ENCODE measurements at places on chromosomes 11 and 22. TPM values are rescaled to one million over a fixed set of nuclear protein-coding genes. Genes with fewer than 3 reads are reported as not detected.

DNA sequence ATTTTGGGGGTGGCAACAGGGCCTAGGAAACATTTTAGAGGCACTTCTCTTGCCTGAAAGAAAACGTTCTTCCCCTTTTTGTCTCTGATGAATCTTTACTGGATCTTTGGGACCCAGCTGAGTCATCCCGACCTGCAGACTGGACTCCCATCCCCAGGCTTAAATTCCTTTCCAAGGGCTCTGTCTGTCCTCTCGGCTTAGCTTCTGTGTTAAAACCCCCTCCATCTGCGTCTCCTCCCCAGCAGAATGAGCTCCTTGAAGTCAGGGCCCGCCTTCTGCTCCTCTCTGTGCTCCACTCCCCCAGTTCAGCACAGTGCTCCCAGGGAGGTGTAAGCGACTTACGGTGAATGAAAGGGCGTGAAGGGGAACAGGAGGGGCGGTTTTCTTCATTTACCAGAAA lies 895 bp upstream of the DAGLA start:
- no peak for DNase-seq

DNA sequence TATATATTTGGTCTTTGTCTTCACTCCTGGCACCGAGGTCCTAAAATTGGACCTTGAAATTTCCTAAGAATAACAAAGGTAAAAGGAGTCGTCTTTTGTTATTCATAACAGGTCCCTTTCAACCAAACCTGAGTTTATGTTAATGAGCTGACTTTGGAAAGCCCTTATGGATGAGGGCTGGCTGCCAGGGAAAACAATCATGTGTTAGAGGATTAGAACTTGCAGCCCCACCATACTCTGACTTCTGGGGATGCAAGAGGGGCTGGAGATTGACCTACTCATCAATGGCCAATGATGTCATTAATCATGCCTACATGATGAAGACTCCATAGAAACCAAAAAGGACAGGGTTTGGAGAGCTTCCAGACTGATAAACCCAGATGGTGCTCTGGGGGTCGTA lies 118.9 kb downstream of the MRTFA start:
- no peak for DNase-seq

DNA sequence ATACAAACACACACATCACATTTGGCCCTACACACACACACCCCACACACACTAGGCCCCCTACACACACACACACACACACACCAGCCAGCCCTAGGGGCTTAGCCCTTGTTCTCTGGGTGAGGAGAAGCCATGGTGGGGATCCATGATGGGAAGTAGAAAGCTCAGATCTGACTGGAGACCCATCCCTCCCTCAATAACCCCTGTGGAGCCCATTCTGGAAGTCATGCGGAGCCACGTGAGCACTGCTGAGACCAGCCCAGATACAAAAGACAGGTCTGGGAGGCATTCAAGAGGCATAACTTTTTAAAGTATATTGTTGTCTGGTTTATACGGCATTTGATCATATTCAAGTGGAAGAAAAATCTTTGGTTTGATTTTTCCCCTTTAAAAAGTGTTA lies 448.5 kb downstream of the SOX6 start:
- no peak for DNase-seq

Gene MIOX
- not detected for total RNA-seq

DNA sequence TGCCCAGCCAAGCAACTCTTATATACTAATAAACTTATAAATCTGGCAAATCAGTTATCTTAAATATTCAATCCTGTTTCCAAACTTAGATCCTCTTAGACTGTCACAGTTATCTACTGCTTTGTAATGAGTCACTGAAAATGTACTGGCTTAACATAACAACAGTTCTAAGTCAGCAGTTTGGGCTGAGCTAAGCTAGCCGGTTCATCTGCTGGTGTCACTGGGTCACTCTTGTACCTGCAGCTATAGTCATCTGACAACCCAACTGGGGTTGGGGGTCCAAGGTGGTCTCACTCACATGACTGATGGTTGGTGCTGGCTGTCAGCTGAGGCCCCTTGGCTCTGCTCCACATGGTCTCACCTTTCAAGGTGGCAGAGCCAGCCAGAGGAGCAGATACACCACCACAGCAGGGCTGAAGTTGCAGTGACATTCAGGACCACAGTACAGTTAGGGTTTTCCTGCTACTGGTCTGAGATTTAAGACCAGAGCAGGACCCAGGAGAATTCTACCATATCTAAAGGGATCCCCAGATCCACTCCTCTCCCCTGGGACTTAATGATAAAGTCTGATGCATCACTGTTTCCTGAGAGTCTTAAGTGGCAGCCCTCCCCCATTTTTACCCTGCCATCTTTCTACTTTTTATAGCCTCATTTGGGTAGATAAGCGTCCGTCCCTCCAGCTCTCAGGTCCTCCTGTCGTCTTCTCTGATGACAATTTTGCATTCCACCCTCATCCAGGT lies 7.9 kb upstream of the MACROD1 start:
- DNase-seq = no peak

DNA sequence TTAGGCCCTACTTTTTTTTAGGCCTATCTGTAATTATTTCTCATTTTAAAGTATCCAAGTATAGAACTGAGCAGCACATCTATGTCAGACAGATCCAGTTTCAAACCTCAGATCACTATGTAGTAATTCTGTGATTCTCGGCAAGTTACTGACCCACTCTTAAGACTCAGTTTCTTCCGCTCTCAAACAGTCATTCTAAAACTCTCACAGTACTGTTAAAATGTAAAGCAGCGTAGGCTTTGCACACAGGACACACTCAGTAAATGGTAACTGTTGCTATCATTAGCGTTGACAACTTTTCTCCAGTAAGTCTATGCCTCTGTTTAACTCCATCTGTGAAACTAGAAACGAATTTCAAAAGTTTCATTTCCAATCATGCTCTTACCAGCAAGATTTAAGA lies 277.1 kb downstream of the TTC28 start:
- no peak for DNase-seq

GRCh38 chr11:67059671-67060070 lies 3.0 kb downstream of the RHOD start:
- DNase-seq = no peak

Gene LRRC10B
- not detected for total RNA-seq

Gene SLC25A18
- total RNA-seq = not detected

Gene PTPRCAP
- 163 TPM for total RNA-seq
